ENCODE measurements at places on chromosomes 2 and 18.
A peak's percentile ranks its signal among the peaks of the same experiment; 100 is the strongest.

GRCh38 chr18:48848641-48849143 lies 102.1 kb downstream of the SMAD7 start:
- DNase-seq, result no peak

DNA sequence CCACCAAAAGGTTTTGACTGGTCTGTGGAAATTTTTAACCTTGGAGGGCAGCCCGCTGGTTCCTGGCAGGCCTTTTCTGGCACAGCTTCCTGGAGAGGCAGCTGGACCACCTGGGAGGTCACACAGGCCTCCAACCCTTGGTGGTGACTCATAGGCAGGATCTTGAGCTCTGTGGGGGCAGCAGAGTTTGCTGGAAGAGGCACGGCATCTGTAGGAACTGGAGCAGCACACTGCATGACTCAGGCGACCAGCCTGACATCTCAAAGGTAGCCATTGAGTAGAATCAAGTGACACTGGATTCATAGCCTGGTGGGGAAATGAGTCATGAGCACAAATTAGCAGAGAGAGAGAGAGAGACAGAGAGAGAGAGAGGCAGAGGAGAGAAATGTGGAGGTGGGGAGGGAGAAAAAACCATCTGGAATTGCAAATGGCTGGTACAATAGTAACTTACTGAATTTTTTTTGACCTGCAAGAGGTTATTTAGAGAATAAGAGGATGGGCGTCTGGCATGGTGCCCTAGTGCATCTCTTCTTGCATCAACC lies 57.4 kb downstream of the TRPM8 start:
- peak; percentile 96 for DNase-seq

DNA sequence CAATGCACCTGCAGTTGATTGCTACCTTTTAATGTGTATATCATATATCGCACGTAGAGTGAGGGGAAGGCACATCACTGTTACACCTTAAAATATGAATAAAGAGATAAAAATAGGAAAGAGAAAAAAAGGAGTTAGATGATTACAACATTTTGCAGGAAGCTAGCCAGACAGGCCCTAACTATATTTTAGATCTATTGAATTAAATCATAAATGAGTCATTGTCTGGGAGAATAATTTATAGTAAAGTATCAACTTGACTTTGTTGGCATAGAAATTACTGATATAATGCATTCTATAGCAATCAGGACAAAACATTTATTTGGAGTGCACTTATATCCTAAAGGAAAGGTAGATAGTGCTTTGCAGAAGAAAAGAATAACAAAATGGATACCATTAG lies 384.9 kb upstream of the NXPH2 start:
- DNase-seq, result no peak

DNA sequence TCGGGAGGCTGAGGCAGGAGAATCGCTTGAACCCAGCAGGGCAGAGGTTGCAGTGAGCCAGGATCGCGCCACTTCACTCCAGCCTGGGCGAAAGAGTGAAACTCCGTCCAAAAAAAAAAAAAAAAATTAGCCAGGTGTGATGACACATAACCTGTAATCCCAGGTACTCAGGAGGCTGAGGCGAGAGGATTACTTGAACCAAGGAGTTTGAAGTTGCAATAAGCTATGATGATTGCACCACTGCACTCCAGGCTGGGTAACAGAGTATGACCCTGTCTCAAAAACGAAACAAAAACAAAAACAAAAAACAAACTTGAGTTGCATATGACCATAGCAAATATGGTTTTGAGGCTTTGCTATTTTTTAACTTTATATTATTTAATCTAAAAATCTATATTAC lies 25.8 kb downstream of the SANBR start:
- DNase-seq, result no peak

- DNase-seq, result no peak
Observed at GRCh38 chr2:109450574-109451273, 163.0 kb downstream of the SEPTIN10 start.

DNA sequence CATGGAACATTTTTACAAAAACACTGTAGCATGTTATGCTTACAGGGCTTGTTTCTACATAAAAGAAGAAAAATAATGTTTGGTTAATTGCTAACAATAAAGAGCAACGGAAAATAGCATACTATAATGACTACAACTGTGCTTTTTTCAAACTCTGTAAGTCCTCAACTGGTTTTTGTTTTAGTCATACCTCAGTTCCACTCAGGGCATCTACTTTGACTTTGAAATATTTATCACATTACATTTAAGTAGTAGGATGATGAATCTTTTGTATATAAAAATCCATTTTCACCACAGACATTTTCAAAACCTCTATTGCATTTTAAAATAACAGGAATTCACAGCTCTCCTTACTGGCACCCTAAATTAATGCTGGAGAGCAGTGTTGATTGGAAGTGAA lies 8.3 kb downstream of the SATB2 start:
- DNase-seq, result no peak

DNA sequence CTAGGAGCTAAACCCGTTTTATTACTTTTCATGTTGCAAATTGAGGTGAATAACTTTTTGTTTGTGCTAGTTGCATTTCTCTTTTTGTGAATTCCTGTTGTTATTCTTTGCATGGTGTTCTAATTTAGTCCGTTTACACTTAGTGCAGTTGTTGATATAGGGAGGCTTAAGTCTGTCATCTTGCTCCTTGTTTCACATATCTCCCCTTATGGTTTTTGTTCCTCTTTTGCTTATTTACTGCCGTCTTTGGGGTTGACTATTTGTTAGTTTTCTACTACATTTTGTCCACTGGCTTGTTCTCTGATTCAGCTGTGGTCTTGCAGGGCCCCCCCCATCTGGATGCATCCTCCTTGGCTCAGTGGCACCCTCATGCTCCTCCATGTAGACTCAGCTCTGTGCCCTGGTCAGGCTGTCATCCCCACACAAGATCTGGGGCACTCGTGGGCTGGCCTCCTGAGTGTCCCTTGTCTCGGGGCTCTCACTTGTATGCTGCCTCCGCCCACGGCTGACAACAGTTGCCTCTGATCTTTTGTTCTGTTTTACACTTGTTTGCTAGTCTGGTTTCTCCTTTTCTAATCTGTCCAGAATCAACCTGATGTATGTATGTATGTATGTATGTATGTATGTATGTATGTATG lies 42.9 kb upstream of the ASB1 start:
- no peak for DNase-seq

- DNase-seq, result peak; percentile 54
Observed at GRCh38 chr2:216665242-216665641, 30.1 kb downstream of the IGFBP5 start.

DNA sequence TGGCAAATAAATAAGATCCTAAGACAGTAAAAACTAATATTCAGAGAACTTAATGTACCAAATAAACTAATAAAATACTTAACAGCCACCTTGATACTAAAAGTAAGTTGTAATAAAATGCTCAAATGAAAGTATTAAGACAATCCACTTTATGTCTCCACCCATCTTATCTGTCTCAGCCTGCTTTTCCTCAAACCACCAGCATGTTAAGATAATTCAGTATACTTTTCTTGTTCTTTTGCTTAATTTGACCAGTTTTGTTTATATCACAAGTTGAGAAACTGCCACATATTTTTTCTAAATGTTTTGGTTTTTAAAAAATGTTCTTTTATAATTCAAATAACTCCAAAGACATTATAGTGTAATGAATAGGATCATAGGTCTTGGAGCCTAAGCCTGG lies 142.0 kb downstream of the MBD5 start:
- no peak for DNase-seq

GRCh38 chr2:290090-290722 lies 2.3 kb upstream of the ALKAL2 start:
- peak; percentile 66 for DNase-seq

DNA sequence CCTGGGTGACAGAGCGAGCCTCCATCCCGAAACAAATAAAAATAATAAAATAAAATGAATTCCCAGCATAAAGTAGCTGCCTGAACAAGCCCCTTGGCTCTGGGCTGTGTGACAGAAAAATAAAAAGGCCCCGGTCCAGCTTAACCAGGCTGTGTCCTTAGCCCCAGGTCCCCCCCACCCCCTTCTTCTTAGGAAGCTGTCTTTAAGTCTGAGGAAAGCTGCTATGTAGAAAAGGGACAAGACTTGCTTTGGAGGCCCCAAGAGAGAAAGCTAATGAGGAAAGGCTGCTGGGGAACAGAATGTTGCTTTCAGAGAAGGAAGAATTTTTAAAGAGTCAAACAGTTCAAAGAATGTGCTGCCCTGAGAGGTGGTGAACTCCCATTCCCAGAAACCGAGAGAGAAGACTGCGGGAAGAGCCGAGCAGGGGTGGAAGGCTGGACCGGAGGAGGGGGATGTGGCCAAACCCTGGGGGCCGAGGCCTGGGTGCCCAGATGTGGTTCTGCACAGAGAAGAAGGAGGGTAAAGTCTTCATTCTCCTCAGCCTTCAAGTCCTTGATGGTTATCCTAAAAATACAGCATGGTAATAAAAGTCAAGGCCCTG lies 61.9 kb downstream of the CENPO start:
- no peak for DNase-seq

GRCh38 chr2:77328134-77328931 lies 193.8 kb downstream of the LRRTM4 start:
- no peak for DNase-seq

- DNase-seq, result no peak
Observed at GRCh38 chr2:219483451-219484342, 15.0 kb upstream of the GMPPA start.

- no peak for DNase-seq
Observed at GRCh38 chr2:52308156-52308555, 1276.2 kb upstream of the NRXN1 start.

DNA sequence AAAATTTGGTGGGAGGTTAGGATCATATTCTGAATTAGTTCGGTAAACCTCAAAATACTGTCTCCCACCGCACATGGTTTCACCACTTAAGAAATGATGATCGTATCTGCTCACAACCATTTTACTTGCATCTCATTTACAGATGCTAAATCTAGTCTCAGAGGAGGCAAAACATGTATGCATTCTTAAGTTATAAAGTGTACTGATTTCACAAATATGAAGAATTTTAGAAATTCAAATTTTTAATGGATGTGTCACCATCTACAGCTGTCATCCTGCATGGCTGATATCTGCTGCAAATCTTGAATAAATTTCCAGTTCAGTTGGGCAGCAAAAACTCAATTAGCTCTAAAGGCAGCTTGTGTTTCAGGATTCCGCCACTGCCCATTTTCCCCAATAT lies 243.3 kb upstream of the KCNJ3 start:
- DNase-seq, result peak; percentile 42

GRCh38 chr2:95076705-95077529 lies 44.7 kb downstream of the MRPS5 start:
- DNase-seq, result peak; percentile 38

DNA sequence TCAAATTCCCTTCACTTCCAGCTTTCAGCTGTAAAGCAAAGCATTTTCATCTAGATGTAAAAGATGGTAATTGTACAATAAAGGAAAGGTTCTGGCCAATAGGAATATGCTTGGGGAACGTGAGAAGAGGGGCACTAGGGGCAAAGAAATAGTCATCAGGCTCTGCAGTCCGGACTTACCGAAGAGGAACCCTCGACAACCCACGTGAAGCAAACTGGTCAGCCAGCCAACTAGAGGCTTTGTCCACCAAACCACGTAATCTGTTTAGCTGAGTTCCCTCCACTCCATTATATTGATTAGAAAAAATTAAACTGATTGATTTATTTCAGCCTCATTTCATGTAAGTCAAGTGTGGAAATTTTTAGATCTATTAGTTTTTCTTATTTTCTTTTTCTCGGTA lies 300.4 kb upstream of the FANCL start:
- DNase-seq, result no peak

- no peak for DNase-seq
Observed at GRCh38 chr18:45119876-45120275, 439.2 kb downstream of the SETBP1 start.

GRCh38 chr2:150062416-150062815 lies 425.1 kb downstream of the RND3 start:
- DNase-seq, result no peak

- peak; percentile 52 for DNase-seq
Observed at GRCh38 chr2:96528006-96528699, 8.4 kb upstream of the ARID5A start.

- no peak for DNase-seq
Observed at GRCh38 chr2:96848264-96848663, 4.4 kb upstream of the ANKRD23 start.

DNA sequence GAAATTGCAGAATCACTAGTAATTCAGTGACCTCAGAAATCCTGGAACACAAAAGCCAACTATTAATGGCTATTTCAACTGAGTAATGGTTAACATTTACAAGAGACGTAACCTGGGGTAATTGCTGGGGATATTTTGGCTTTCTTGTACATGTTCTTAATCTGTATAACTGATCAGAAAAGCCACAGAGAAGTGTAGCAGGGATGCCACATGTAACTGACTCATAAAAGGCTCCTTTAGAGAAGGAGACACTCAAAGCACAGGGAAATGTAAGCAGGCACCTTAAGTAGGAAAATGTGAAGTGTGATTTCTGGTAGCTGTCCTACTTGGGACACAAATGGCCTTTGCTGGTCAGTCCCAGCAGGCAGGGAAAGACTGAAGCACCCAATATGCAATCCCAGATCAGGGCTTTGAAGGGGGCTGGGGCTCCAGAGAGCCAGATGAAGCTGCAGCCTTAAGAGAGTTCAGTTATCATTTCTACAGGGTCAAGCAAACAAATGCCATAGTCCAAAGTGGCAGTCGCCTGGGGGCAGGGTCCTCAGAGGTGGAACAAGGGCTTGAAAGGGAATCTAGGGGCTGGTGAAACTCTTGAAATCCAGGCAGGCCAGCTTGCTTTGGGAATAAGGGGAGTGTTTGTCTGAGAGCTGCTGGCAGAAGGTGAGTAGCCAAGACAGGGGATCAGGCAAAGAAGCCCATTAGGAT lies 7.2 kb upstream of the SPOPL start:
- DNase-seq, result no peak

- DNase-seq, result no peak
Observed at GRCh38 chr2:44186810-44187209, 18.1 kb downstream of the PPM1B start.

- DNase-seq, result no peak
Observed at GRCh38 chr2:138711812-138712211, 68.4 kb downstream of the NXPH2 start.

DNA sequence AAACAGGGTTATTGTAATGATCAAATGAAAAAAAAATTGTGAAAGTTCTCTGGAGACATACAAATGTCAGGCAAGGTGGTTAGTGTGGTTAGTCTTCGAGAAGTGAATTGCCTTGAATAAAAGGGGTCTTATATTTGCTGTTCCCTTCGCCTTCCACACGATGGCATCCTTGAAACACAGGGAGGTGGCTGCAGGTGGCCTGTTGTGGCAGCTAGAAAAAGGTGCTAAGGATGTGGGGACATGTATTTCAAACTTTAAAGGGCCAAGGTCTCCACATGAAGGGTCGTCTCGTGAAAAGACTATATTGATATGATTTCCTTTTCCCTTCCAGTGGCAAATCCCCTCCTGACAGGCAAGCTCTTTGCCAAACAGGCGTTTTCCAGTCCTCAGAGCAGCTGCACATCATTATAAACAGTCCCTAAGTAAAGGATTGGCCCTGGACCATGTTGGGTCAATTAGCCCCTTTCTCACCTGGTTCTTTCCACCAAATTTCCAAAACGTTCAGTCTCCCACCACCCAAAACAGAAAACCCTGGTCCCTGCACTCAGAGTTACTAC lies 68.5 kb downstream of the COPS8 start:
- peak; percentile 77 for DNase-seq

GRCh38 chr2:3948191-3948590 lies 244.8 kb downstream of the DCDC2C start:
- no peak for DNase-seq

GRCh38 chr2:20236496-20236895 lies 11.6 kb upstream of the SDC1 start:
- no peak for DNase-seq

GRCh38 chr2:234191819-234192407 lies 141.4 kb downstream of the SPP2 start:
- DNase-seq, result no peak

Measured in fibroblast of skin of right quadriceps (primary cell).